NCI-H1417 treated with DMSO at 0.1 percent for 48 hours (cell line): ENCODE measurements at places on chromosomes 7 and 10.

- DNase-seq = no peak
These were observed 175.7 kb upstream of the INHBA start for GRCh38 chr7:41878309-41879295.

DNA sequence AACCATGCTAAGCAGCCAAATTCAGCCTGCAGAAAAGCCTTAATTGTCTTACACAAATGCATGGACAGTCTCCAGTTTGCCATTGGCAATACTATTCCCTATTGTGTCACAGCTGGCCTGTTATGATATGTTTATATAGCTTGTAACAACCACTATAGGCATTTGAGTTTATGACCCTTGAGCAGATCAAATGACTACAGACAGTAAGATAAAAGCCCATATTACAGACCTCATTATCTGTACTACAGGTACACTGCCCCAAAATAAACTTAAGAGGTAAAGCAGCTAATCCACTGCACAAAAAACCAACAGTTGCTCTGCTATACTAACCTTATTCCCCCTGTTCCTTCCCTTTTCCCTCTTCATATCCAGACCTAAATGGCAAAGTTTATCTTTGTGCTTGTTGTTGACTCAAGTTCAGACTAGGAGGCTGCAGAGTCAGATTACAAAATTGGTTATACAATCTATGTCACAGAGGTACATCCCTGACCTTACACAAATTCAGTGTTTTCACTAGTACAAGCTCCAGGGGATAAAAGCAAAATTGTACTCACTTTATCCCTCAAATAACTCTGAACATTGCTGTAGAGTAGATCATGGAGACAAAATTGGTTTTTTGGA lies 218.4 kb downstream of the GRM8 start:
- no peak for DNase-seq

DNA sequence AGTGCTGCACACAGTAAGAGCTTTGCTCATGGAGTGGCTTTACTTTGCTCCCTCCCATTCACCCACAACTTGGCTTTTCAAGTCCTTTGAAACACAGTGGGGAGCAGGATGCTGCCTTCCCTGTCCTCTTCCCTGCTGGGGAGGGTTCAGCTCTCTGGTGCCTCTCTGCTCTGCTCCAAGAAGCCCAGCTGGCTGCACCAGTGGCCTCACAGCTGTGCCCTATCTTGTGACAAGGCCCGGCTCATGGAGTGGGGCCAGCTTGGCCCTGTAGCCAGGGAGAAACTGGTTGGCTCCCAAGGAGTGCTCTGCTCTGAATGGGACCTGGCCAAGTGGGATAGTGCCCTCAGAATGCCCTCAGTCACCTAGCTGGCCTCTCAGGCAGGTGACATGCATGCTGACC lies 212.3 kb upstream of the ZMIZ1 start:
- no peak for DNase-seq

GRCh38 chr7:76225379-76225778 lies 23.7 kb downstream of the SRRM3 start:
- no peak for DNase-seq

DNA sequence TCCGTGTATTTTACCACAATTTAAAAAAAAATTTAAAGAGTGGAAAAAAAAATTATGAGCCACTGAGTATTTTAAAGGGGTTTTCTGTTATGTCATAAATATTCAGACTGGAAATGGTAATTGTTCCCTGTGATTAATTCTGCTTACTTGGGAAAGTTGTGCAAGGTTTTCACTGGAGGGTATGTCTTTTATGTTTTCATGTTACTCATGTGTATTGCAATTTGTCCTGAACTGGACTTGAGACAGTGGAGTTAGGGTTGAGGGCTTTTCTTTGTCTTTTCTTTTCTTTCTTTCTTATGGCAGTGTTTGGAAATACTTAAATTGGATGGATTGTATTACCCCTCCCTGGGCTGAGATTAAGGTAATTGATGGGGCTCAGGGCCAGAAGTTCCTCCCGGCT lies 257.7 kb downstream of the BAMBI start:
- no peak for DNase-seq

DNA sequence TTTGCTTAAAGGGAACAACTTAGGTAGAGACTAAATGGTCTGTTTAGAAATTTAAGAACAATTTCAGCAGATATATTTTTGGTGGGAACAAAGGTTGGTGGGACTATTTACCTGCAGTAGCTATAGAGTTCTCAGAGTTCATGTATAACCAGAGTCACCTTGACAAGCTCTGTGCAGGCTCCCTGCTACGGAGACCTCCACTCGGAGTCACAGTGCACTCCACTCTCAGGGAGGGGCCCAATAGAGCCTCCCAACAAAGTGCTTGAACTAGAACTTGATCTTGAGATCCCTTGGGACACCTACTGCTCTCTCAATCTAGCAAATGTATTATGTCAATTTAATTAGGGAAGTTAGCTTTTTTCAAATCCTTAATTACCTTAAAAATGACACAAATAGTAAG lies 2.3 kb downstream of the MYPN start:
- DNase-seq = no peak

- DNase-seq = no peak
These were observed 699.9 kb downstream of the INHBA start for GRCh38 chr7:41002741-41003610.

DNA sequence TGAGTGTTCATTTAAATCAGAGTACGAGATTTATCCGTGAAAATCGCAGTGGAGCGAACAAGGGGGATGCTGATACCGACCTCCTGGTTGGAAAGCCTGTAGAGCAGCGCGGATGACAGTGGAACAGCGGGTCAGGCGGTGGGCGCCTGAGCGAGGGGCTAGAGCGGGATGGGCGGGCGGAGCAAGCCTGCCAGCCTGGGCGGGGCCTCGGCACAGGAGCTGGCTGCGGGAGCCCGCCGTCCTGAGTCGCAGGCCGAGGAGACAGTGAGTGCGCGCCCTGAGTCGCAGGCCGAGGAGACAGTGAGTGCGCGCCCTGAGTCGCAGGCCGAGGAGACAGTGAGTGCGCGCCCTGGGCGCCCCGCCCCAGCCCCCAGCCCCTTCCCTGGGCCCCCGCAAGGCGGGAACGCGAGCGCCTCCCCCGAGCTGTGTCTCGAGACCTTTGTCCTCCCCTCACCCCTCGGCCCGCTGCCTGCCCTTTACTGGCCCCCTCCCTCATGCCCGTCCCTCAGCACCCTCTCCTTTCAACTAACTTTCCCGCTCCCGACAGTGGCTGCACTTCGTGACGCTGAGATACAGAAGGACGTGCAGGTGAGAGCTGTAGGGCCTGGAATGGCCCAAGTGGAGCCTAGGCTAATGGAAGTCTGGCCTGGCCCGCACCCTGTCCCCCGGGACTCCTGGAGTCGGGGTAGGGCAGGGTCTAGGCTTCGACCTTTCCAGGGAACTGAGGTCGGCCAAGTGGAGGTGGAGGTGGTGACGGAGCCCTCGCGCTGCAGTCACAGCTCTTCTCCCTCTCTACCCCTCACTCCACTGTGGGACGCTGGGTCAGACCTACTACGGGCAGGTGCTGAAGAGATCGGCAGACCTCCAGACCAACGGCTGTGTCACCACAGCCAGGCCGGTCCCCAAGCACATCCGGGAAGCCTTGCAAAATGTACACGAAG lies at the start of gene AS3MT:
Gene AS3MT (plus strand): TSS at position 213 of the 941 bp plus-strand sequence. CDS start 123 bp downstream, at position 336.
- no peak for DNase-seq

DNA sequence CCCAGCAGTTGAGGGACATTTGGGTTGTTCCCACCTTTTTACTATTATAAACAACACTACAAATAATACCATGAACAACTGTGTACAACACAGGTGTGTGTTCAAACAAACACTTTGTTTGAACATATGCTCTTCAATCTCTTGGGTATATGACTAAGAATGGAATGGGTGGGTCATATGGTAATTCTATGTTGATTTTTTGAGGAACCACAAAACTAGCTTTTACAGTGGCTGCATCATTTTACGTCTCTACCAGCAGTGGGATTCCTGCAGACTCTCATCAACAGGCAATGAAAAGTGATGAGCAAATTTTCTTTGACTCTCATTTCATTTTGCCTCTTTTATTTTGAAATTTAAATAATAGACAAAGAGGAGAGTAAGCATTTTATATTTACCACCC lies 116.9 kb upstream of the KLF14 start:
- no peak for DNase-seq

- no peak for DNase-seq
These were observed 13.5 kb upstream of the SH2B2 start for GRCh38 chr7:102272917-102273748.

GRCh38 chr10:49709934-49710333 lies 30.5 kb downstream of the C10orf53 start:
- DNase-seq = no peak

DNA sequence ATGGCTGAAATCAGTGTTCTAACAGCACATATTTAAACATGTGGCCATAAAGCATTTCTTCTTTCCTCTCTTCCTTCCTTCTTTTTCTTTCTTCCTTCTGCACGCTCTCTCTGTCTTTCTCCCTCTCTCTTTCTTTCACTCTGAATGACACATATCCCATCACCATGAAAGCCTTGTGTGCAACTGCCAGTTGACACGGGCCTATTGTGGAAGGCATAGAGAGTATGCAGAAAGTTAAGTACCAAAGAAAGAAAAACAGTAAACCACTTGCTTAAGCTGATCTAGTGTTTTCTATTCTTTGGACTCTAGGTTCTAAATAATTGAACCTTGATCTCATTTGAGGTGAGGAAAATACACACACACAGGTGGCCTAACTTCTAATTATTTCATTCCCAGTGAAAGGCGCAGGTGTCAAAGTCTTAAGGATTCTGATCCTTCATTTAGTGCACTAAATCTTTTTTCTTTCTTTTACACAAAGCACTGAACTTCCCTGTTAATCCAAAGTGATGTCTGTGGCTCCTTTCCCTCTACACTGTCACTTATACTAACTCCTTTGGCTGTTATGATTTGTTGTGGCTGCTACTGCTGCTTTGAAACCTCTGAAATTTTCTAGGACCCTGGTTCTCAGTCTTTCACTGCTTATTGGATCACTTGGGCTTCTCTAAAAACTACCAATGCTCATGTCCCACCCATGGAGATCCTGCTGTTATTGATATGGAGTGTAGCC lies 17.7 kb downstream of the DKK1 start:
- DNase-seq = no peak

- DNase-seq = no peak
These were observed 209.8 kb downstream of the CCDC3 start for GRCh38 chr10:12791728-12792127.

GRCh38 chr10:89022734-89023133 lies 32.1 kb downstream of the FAS start:
- DNase-seq = no peak

- peak; percentile 2 for DNase-seq
These were observed 27.1 kb downstream of the ATXN7L1 start for GRCh38 chr7:105849122-105849855.

DNA sequence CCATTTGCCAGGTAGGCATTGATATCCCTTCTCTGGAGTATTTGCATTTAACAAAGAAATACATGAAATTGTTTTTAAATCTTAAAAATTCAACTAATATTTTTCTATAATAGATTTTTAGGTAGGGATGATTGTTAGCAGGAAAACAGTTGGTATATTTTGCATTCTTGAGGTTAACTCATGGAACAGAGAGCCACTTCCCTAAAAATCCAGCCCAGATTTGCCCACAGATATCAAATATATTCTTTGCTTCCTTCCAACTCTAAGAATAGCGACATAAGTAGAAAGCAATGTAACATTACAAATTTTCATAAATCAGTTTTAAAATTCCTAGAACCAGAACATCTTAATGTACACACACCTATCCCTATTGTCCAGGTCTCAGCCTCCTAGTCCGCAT lies 45.0 kb upstream of the ANLN start:
- no peak for DNase-seq

GRCh38 chr10:47282657-47283018 lies 17.4 kb upstream of the GDF10 start:
- DNase-seq = no peak

DNA sequence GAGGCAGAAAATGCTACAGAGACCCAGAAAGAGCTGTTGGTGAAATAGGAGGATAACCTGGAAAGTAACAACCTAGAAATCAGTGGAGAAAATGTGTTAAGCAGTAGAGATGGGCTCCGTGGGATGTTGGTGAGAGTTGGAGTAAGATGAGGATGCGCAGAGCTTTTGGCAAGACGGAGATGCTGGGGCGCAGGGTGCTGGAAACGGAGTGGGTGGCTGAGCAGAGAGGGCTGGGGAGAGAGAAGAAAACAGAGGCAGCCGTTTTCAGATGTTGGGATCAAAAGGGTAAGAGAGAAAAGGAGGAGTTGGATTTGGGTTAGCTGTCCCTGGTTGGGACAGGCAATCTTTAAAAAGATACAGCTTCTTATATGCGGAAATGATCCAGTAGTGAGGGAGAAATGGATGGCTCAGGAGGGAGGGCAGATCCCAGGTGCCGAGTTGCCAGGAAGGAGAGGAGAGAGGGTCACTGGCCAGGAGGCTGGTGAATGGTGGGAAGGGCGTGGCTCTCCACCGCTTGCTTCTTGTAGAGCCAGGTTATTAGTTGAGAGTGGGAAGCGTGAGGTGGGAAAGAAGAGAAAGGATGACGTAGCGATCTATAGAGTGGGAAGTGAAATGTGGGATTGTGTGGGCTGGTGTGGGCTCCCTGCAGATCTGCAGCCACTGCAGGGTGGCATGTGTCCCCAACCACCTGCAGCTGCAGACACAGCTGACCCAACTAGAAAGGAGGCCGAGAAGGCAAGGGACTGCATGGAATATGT lies 182.2 kb upstream of the SVIL start:
- DNase-seq = no peak

- no peak for DNase-seq
These were observed 1.2 kb downstream of the PTEN start for GRCh38 chr10:87864496-87865059.
